ENCODE measurements at places on chromosomes 4 and X.

- no peak for DNase-seq
Observed at GRCh38 chrX:86507331-86507730, 359.1 kb downstream of the DACH2 start.

DNA sequence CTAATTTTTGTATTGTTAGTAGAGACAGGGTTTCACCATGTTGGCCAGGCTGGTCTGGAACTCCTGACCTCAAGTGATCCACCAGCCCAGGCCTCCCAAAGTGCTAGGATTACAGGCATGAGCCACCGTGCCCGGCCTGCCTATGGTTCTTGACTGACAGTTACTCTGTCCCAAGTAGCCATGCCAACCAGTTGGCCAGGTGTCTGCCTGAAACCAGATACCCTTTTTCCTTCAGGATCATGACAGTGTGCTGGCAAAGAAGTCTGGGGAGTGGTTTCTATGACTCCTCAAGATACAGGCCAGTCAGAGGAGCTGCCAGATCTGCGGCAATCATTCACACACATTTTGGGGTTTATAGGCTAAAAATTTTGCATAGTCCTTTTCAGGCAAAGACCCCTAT is 1.7 kb upstream of the LAS1L start:
- no peak for DNase-seq

DNA sequence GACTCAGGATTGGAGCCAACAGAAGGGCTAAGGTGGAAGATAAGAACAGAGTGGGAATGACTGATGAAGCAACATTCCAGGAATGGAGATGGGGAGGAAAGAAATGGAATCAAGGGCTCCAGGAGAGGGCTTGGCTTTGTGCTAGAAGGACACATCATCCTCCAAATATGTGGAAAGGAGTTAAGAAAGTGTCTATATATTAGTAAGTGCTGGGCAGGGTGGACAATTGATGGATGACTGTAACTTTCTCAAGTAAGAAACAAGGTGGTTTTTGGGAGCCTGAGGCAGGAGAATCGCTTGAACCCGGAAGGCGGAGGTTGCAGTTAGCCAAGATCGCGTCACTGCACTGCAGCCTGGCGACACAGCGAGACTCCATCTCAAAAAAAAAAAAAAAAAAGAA is 71.6 kb upstream of the NFKB1 start:
- DNase-seq: no peak

- no peak for DNase-seq
Observed at GRCh38 chr4:114272226-114272625, 292.8 kb upstream of the ARSJ start.

DNA sequence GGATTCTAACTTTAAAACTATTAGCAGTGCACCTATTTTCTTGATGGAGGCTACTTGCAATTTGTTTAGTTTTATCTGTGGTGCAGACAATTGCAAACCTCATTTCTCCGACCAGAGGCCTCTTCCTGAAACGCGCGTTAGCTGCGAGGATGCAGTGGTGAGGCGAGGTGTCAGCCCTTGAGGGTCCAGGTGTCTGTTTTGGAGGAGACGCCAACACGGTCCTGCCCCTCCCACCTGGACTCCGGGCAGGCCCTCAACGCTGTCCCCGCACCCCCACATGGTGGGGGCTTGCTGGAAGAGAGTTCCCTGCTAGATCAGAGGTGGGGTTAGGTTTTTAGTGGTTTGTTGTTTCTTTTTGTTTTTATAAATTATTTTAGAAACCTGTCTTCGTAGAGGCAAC is 34.4 kb downstream of the PCGF3 start:
- DNase-seq: no peak

- DNase-seq: no peak
Observed at GRCh38 chr4:24560868-24561368, 23.4 kb downstream of the DHX15 start.
